ENCODE measurements at places on chromosomes 13 and 19.

GRCh38 chr19:5112681-5113575, 144.0 kb downstream of the KDM4B start:
- DNase-seq: no peak

- peak; percentile 75 for DNase-seq
Measured at GRCh38 chr19:12782424-12783290, 7.3 kb upstream of the HOOK2 start.

- peak; percentile 18 for DNase-seq
Measured at GRCh38 chr13:84896128-84896527, 903.1 kb downstream of the SLITRK6 start.

- no peak for DNase-seq
Measured at GRCh38 chr13:111265006-111265700, 55.3 kb upstream of the TEX29 start.

DNA sequence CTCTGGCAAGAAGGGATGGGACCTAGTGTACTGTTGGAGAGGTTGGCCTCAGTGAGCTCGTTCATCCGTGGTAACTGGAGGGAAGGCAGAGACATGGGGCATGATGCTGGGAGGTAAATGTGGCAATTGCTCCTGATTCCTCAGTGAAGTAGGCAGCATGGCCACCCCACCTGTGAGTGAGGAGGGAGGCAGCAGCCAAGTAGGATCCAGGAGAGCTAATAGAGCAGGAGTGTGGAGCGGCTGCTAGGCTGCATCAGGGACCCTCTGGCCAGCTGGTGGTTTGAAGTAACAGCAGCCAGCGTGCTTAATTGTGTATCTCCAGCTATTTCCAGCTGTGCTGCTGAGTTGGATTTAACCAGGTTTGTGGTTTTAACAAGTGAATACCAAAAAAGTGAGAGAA, 24.7 kb downstream of the TM9SF2 start:
- no peak for DNase-seq

DNA sequence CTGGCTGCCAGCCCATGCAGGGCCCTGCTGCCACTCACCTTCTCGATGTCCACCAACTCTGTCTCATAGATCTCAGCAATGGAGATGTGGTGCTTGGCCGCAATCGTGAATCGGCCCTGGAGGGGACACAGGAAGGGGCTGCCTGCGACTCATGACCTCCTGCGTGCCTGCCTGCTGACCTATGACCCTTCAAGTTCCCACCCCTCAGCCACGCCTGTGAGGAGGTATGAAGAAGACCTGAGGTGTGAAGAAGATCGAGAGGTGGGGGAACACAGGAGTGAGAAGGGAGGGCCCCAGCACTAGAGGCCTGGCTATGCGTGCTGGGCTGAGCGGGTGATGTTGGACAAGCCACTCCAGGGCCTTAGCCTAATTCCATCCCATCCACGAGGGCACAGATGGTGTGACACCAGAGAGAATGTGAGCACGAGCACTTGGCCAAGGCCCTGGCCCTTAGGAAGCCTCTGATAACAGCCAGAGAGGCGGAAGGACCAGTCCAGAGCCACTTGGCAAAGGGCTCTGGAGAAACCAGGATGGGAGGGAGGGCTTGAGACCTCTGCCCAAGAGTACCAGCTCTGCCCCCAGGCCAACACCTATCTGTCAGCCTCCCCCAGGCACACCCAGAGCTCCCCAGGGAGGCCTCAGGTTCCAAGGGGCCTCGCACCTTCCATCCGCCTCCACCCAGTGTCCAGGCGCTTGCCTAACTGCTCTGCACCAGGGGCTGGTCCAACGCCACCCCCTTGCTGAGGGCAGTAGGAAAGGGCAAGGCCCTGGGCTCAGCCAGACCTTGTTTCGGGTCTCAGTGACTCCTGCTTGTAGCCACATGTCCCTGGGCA, 9.6 kb upstream of the KPTN start:
- no peak for DNase-seq

GRCh38 chr13:46908501-46908900, 11.6 kb upstream of the HTR2A start:
- DNase-seq: no peak

DNA sequence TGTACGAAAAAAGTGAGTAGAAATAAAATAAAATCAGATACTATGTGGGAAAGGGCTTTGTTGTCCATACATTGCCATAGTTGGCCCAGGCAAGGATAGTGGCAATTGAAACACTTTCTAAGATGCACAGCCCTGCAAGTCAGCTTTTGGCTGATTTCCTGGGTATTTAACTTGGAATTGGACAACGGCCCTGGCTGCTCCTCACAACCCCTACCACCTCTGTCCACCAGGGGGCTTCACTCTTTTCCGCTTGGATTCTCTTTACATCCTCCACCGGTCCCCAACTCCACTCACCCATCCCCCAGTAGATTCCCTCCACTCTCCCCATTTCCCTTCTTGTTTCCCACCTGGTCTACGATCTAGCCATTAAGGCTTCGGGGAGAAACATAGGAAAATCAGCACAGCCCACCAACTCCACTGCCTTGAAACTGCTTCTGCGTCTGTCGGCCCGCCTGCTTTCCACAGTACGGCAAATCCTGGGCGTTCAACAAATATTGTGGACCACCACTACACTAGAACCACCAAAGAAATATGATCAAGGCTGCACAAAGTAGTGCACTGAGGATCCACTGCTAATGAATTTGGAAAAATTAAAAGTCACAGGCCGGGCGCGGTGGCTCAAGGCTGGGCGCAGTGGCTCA, 48.6 kb upstream of the GTF3A start:
- DNase-seq: peak; percentile 13

DNA sequence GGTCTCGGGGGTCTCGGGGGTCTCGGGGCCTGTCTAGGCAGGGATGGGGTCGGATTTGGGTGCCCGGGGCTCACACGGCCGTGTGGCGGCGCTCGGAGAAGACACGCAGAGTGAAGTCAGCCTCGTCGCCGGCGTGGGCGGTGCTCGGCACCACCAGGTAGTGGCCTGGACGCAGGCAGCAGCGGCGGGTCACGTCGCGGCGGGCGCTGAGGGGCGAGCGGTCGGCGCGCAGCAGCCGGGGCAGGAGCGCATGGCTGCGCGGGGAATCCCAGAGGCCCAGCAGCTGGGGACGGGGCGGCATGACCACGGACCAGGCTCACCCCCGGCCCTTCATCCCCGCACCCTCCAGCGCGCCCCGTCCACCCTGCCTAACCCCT, 8.2 kb downstream of the CAPN12 start:
- no peak for DNase-seq

GRCh38 chr19:50555450-50556281, 12.6 kb downstream of the LRRC4B start:
- no peak for DNase-seq

DNA sequence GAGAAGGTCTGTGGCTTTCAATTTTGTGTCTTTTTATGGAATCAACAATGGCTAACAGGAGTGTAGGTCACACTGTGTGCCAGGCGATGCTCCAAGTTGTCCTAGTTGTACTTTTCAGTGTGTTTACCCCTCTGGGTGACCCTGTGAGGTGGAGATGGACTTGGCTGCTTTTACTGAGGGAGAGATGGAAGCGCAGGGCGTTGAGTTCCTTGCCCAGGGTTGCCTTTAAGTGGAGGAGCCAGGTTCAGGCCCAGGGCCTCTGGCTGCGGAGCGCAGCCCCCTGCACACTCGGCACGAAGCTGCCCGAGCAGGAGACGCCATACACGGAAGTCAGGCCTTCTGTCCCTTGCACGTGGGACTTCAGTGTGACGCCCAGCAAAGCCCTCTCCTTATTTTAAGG, 112.8 kb downstream of the RAB20 start:
- no peak for DNase-seq

DNA sequence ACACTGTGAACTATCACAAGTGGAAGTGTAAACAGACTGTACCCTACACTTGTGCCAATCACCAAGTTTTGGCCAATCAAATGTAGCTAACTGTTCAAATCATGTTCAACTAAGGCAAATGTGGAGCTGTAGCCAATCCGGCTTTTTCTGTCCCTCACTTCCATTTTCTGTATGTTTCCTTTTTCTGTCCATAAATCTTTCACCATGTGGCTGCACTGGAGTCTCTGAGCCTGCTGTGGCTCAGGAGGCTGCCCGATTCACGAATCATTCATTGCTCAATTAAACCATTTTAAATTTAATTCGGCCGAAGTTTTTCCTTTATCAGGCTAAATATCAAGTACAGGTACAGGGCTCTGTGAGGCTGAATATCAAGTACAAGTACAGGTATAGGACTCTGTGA, 216.5 kb downstream of the RFC3 start:
- peak; percentile 17 for DNase-seq

DNA sequence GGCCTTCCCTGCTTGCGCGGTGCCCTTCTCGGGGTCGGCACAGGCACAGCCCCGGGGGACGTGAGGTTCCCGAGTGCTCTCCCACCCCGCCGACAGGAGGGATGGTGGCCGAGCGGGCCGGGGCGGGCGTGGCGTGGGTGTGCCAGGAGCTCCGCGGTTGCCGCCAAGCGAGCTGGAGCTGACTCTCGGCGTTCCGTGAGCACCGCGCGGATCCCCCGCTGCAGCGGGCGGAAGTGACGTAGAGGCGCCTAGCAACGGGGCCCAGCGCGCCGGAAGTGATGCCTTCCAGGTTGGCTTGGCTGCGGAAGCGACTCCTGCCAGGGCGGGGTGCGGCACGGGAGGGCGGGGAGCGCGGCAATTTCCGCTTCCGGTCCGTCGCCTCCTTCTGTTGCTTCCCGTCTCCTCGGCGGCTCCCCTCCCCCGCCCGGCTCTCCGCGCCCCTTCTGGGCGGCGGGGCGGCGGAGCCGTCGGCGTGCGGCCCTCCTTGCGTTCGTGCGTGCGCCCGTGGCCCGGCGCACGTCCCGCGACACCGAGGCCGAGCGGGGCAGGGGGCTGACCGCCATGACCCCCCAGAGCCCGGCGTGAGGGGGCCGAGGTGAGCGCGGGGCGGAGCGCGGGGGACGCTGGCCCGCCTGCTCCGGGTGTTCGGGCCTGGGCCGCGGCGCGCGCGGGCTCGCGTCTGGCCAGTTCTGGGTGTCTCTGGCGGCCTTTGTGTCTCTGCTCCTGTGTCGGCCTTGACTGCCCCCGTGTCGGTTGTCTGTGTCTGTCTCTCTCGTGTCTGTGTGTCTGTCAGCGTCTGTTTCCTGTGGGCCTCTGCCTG, at the start of gene EPN1:
EPN1 (plus strand) TSS at position 386 of the 820 bp plus-strand sequence. CDS start 3,402 bp downstream, outside the sequence.
- peak; percentile 86 for DNase-seq

DNA sequence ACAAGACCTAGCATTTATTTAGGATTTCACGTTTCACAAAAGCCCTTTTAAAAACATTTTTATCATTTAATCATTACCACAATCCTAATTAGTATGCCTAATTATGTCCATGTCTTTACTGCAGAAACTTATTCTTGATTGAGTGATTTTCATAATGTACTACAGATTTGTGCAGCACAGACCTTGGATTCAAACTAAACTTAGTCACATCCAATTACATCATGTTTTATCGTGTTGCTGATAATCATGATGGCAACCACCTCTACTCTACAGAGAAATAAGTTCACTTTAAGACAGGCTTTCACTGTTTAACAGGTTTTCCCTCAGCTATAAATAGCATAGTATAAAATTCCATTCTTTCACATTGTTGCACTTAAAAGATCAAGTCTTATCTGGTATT, 240.9 kb upstream of the RFC3 start:
- no peak for DNase-seq

- DNase-seq: no peak
Measured at GRCh38 chr19:35868172-35868822, at the start of gene APLP1. Gene APLP1, plus strand, starts transcription at chr19:35868574. Its CDS starts 63 bp downstream, at chr19:35868637.

DNA sequence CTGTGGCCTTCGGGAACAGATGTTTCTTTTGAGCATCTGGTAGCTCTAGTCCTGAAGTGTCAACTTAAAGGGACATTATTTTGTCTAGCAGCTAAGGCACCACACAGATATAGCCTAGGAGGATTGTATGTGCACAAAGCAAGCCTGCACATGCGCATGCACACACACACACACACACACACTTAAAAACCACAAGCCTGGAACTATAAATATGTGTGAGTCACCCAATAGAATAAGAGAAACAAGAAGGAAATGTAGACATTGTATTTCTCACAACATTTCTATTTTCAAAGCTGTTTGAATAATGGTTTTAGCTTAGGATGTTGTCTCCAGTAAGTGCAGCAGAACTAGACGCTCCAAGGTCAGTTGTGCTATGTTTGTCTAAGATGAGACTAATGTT, 516.5 kb downstream of the SUCLA2 start:
- DNase-seq: peak; percentile 80

GRCh38 chr13:20422362-20422761, 103.3 kb downstream of the CRYL1 start:
- no peak for DNase-seq

DNA sequence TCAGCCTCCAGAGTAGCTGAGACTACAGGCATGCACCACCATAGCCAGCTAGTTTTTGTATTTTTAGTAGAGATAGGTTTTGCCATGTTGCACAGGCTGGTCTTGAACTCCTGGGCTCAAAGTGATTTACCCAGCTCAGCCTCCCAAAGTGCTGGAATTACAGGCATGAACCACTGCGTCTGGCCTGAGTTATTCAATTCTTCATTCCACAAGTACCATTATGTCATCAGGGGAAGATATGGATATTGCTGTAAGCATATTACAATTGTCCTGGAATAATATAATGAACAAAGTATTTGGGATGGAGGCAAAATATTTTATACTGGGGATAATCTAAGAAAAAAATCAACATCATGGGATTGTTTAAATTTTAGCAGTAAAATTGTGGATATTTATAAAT, 646.0 kb upstream of the SLITRK6 start:
- DNase-seq: no peak

DNA sequence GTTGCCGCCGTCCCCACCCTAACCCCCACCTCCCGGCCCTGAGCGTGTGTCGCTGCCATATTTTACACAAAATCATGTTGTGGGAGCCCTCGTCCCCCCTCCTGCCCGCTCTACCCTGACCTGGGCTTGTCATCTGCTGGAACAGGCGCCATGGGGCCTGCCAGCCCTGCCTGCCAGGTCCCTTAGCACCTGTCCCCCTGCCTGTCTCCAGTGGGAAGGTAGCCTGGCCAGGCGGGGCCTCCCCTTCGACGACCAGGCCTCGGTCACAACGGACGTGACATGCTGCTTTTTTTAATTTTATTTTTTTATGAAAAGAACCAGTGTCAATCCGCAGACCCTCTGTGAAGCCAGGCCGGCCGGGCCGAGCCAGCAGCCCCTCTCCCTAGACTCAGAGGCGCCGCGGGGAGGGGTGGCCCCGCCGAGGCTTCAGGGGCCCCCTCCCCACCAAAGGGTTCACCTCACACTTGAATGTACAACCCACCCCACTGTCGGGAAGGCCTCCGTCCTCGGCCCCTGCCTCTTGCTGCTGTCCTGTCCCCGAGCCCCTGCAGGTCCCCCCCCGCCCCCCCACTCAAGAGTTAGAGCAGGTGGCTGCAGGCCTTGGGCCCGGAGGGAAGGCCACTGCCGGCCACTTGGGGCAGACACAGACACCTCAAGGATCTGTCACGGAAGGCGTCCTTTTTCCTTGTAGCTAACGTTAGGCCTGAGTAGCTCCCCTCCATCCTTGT, 6.4 kb downstream of the YIPF2 start:
- no peak for DNase-seq

- DNase-seq: no peak
Measured at GRCh38 chr13:27367570-27367969, 56.8 kb upstream of the GTF3A start.

GRCh38 chr19:31543456-31543855, 194.2 kb upstream of the TSHZ3 start:
- DNase-seq: no peak

- no peak for DNase-seq
Measured at GRCh38 chr13:33275916-33276315, 9.6 kb downstream of the STARD13 start.
